ENCODE measurements at places on chromosomes 5 and 9.
A peak's percentile ranks its signal among the peaks of the same experiment; 100 is the strongest.

GRCh38 chr9:132426639-132427414, 16.8 kb downstream of the CFAP77 start:
- no peak for DNase-seq

DNA sequence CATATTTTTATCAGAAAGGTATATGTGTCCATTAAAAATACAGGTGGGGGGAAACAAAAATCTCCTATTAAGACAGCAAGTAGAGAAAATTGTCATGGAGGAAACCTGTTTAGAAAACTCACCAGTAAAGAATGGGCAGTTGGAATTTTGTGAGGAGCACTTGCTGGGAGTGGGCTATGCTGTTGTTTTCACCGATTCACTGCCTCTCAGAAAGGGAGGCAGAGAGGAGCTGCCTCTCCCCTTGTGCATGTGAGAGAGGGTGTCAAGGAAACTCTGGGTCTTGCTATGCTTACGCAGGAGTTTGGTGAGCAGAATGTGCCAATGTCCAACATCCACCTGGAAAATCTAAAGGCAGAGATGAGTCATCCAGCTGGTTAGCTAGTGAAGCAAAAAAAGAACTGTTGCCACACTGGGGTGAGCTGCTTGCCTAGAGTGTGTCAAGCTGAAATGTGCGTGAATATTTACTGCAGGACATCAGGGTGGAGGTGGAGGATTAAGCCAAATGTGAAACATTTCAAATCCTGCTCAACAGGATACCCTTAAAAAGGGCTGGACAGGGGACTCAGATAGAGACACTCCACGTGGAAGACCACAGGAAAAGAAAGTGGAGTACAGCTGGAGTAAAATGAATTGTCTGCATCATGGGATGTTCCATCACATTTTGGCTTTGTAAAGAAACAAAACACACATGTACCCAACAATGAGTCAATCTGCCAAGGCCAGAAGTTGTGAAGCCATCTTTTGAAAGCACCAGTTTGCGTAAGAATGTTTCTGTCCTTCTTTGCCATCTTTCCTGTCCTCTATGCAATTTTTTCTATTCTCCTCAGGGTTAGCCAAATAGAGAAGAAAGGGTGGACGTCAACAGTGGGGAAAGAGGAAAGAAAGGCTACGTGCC, 449.7 kb upstream of the MPDZ start:
- DNase-seq, result no peak

GRCh38 chr5:66843065-66843464, 246.9 kb downstream of the MAST4 start:
- DNase-seq, result no peak

- DNase-seq, result no peak
These were observed 548.5 kb downstream of the DTWD2 start for GRCh38 chr5:118439831-118440230.

DNA sequence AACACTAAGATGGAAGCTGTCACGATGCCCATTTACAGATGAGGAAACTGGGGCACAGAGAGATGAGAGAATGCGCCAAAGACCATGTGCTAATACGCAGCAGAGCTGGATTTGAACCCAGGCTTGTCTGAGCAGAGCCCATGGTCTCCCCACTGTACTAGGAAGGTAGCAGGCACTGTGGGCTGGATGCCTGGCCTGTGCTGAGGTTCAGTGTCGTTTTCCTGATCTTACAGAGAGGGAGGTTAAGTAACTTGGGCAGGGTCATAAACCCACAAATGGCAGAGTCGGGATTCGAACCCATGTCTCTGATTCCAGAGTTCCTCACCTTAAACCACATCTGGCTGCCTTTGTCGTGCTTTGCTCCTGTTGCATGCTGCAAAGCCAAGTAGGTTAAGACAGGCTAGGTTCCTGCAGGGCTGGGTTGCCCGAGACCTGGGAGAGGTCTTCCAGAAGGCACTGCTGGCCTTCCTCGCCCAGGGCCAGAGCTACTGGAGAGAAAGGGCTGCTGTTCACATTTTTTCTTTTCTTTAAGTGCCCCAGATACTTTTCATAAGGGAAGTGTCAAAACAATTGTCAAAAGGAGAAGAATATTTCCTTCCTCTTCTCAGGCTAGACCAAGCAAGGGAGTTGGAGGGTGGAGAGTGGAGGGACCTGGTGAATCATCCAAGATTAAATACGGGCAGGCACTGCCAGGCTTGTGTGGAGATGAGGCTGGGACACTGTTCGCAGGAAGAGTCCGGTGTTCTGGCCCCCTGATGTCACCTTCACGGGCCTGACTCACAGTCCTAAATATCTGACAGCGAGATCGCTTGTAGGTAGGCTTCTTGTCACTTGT, 3.2 kb downstream of the NEK6 start:
- no peak for DNase-seq

DNA sequence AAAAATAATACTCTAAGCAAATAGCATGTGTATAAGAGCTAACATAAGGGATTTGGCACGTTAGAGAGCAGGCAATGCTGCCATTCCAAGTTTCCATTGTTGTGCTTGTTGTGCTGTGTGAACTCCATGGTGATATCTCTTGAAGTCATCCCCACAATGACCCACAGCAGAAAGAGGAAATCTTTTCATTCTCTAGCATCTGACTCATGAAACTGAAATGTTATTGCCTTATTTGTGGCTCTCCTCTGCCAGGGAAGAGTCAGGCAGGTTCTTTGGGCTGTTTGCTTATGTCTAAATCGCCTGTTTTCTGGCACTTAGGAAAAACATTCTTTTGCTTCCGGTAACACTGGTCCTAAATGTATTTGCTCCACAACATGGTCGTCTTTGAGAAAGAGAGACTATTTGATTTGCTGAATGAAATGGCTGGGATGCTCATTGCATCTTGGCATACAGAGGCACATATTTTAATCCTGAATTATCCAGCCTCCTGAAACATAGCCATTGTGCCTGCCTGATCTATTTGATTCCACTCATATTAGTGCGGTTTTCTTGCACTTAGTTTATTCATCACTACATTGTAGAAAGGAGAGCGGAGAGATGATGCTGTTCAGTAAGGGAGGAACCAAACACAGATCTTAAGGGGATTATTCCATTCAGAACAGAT, 188.8 kb downstream of the CSNK1G3 start:
- peak; percentile 50 for DNase-seq

- no peak for DNase-seq
These were observed 505 bp downstream of the C5orf34 start for GRCh38 chr5:43514471-43514815.

GRCh38 chr5:100761192-100761591, 141.9 kb downstream of the ST8SIA4 start:
- no peak for DNase-seq

DNA sequence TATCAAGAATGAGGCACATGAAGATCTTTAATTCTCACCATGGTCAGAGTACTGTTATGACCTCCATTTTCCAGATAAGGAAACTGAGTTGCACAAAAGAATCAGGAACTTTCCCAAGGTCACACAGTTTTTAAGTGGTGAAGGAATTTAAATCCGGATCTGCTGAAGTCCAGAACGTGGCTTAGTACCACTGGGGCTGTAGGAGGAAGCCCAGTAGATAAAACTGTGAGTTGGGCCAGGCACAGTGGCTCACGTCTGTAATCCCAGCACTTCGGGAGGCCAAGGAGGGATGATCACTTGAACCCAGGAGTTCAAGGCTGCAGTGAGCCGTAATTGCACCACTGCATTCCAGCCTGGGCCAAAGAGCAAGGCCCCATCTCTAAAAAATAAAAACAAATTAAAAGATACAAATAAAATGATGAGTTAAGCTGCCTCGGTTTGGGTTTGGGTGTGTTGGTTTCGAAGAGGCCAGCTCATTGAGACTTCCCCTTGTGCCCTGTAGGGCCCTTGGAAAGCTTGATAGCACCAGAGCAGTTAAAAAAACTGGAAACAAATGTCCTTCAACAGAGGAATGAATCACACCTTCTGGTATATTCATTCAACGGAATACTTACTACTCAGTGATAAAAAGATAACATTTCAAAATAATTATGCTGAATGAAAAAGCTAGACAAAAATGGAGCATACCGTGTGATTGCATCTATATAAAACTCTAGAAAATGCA, 20.1 kb downstream of the ATOX1 start:
- no peak for DNase-seq

DNA sequence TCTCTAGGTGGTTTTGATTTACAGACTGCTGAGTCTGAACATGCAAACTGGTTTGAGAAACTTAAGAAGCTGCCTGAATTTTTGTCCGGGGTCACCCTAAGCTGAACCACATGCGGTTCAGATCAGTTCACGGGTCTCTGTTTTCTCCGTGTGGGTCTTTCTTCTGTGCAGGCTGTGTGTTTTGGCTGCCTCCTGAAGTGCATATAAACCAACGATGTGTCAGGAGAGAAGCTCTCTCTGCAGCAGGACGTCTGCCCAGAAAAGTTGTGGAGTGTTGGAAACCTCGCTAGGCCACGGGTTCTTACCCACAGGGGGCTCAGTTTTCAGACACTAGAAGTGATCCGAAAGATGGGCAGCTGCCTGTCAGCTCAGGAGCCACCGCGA, 364.2 kb downstream of the IRX2 start:
- no peak for DNase-seq

DNA sequence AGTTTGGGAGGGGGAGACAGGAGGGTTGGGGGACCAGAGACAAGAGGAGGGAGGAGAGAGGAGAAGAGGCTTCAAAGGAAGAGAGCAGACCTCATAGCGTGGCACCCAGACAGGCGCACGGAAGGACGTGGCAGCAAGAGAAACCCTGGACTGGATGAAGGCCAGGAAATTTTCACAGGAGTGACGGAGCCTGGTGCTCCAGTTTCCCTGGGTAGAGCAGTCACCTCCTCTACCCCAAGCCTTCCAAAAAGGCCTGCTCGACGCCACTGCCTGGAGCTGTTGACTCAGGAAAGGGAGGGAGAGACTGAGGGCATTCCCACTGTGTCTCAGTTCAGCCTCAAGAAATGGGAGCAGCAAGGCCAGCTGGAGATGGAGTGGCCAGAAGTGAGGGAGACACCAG, 19.3 kb downstream of the AK8 start:
- no peak for DNase-seq

- DNase-seq, result peak; percentile 80
These were observed 19.7 kb downstream of the ANXA2R start for GRCh38 chr5:43020399-43020746.

DNA sequence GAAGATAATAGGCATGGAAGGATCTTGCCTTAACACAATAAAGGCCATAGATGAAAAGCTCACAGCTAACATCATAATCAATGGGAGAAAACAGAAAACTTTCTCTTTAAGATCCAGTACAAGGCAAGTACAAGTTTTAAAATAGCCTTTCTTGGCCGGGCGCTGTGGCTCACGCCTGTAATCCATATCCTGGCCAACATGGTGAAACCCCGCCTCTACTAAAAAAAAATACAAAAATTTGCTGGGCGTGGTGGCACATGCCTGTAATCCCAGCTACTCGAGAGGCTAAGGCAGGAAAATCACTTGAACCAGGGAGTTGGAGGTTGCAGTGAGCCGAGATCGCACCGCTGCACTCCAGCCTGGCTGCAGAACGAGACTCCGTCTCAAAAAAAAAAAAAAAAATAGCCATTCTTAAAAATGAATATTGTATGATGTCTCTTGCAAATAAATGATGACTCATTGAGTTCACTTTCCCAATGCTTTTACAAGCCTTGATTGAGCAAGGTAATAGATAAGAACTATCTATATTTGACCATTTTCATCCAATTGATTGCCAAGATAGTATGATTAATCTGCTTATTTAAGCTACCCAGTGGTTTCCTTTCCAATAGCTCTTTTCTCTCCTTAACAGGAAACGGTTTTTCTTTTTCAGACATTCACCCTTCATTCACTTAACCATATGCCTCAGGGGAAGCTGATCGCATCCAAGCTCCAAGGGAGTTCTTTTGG, 15.8 kb downstream of the CCDC152 start:
- DNase-seq, result no peak

GRCh38 chr5:44266882-44267576, 122.2 kb downstream of the FGF10 start:
- DNase-seq, result no peak

- DNase-seq, result no peak
These were observed 643.7 kb downstream of the TLE1 start for GRCh38 chr9:81045658-81046057.

DNA sequence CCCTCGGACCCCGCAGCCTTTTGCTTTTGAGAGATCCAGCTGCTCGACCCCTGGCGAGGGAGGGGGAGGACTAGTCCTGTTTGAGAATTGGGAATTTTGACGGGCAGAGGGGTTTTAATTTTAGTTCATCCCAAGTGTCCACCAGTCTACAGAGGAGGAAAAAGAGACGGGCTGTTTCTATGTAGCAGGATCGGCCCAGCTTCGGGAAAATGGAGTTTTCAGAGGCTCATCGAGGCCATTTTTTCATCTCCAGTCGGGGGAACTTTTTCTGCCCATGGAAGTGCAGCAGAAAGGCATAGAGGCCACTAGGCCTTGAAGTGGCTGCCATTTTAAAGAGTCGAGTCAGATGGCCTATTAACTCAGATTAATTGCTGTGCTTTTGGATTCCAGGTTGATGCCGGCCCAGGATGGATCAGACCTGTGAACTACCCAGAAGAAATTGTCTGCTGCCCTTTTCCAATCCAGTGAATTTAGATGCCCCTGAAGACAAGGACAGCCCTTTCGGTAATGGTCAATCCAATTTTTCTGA, 1.2 kb downstream of the NSD1 start:
- DNase-seq, result no peak

DNA sequence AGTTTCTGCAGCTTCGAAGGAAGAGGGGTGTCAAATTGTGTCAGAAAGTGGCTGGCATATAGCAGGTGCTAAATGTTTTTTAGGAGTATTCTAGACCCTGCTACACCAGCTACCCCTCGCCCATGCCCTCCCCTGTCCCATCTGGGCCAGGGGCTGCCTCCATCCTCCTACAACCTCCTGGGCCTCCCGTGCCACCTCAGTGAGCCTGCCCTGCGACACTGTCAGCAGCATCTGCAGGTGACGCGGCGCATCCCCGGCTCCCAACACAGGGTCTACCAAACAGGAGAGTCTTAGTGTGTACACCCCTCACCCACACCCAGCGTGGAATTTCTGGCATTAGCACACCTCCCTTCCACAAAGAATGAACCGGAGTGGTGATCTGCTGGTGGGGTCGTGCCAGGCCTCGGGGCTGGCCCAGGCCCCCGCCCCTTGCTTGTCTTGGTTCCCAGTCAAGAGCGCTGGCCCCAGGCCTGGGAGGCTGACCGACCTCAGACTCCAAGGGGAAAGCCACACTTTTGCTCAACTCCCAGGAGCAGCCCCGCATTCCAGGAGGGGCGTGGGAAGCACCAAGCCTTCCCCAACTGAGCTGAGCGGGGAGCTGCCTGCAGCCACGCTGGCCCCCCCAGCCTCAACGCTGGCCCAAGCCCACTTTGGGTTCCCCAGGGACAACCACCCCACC, 55.2 kb downstream of the NEURL1B start:
- no peak for DNase-seq

Measured in DMS153 (cell line).